Right ventricle myocardium superior (tissue), 1 donor: ENCODE measurements at places on chromosomes 5 and 9. TPM values are rescaled to one million over a fixed set of nuclear protein-coding genes. Genes with fewer than 3 reads are reported as not detected.

PPP2R2B gene
- 0.19 TPM for total RNA-seq

KIF24 gene
- total RNA-seq, result 0.56 TPM

KIAA1191 gene
- total RNA-seq, result 70.8 TPM

CKMT2 gene
- total RNA-seq, result 1,933 TPM

ANP32B gene
- total RNA-seq, result 47.0 TPM

TTC39B gene
- 1.3 TPM for total RNA-seq
